ENCODE measurements at places on chromosomes 12 and 14.

DNA sequence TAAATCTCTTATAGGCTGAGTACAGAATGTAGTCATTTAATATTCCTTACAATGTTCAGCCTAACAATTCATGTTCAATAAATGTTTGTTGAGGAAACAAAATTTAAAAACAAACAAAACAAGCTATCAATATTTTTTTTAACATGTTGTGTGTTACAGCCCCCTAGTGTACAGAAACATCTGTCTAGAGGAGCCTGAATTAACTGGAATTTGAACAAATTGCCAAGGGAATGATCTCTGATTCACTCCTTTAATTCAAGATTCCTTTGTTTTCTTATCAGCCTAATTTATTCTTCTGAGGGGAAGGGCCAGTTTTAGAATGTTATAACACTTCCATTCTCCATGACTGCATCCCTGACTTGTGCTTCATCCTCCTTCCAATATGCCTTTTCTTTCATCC is 127.2 kb downstream of the CMAS start:
- DNase-seq, result no peak

GRCh38 chr12:2681450-2682205 is 113.1 kb upstream of the FKBP4 start:
- DNase-seq, result no peak

- no peak for DNase-seq
Measured at GRCh38 chr12:100859063-100859627, 64.6 kb downstream of the ANO4 start.

DNA sequence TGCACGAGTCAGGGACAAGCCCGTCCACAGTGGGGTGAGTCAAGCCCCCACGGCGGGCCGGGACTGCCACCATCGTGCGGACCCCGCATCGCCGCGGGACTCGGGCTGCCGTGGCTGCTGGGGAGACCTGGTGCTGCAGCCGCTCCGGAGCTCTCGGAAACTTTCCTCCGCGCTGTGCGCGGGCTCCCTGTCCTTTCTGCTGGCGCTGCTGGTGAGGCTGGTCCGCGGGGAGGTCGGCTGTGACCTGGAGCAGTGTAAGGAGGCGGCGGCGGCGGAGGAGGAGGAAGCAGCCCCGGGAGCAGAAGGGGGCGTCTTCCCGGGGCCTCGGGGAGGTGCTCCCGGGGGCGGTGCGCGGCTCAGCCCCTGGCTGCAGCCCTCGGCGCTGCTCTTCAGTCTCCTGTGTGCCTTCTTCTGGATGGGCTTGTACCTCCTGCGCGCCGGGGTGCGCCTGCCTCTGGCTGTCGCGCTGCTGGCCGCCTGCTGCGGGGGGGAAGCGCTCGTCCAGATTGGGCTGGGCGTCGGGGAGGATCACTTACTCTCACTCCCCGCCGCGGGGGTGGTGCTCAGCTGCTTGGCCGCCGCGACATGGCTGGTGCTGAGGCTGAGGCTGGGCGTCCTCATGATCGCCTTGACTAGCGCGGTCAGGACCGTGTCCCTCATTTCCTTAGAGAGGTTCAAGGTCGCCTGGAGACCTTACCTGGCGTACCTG is 1.1 kb downstream of the PDE3A start:
- DNase-seq, result peak; percentile 51
